ENCODE measurements at places on chromosomes 5 and 9.

DNA sequence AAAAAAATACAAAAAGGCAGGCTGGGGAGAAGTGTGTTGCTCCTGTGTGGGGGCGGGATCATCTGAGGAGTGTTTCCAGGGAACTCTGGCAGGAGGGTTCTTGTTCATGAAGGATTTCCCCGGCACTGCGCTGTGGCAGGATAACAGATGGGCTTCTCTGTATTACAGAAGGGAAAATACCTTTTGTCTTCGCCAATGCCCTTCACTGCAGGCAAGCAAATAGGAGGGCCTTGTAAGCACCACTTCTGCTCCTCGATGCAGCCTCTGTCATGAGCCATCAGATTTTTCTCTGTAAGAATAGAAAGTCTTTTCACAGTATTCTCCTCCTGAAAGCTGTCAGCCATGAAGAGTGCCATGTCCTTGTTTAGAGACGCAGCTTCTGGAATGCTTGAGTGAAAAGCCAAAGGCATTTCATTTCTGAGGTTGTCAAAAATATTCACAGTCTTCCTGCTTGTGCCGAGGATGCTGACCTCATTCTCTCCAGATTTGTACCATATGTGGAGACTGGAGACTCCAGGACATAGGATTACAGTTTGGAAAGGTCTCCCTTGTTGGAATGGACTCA, 294.0 kb downstream of the YTHDC2 start:
- no peak for DNase-seq

- no peak for DNase-seq
Measured at GRCh38 chr5:170651604-170652277, 131.8 kb upstream of the GABRP start.

- no peak for DNase-seq
Measured at GRCh38 chr9:108053555-108054061, 564.0 kb upstream of the KLF4 start.

DNA sequence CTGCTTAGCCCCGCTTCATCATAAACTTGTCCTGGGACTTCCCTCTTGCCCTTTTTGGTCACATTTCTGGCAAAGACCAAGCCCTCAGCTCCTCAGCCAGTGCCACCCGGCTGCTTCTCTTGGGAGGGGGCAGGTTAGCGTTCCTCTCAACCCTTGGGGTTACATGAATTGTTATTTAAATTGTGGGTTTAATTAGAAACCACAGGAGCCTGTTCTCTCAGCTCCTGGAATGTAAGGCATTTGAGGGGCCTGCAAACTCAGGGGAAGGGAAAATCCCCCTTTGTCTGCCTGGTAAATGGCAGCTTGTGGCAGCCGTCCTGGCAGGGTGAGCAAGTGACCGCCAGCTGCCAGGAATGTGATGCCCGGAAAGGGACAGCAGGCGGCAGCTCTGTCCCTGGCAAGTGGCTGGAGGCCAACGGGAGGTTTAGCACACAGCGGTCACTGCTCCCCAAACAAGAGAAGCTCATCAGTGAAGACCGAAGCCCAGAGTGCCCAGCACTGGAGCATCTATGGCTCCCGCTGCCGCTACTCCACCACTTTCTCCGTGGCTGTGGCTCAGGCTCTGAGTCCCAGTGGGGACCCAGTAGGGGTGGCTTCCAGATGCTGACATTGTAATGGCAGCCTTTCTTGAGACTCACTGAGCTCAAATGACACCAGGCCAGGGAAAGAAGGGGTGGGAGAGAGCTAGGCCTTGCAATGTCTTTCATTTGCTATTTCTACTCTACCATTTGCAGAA, 51.7 kb downstream of the SHB start:
- no peak for DNase-seq

DNA sequence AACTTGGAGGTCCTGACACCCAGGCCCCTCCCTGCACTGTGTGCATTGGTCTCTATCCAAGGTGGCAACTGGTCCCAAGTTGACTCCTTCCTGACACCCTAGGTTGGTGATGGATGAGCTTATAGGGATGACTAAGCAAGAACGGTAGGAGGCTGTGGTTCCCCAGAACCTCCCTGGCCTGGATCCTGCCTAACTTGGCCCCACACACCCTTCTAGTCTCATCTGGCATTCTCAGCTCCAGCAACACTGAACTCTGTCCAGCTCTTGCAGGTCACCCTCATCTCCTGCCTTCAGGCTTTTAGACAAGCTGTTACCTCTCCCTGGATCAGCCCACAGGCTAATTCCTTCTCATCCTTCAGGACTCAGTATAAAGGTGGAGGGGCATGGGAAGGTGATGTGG, 16.5 kb downstream of the AQP3 start:
- DNase-seq: no peak

DNA sequence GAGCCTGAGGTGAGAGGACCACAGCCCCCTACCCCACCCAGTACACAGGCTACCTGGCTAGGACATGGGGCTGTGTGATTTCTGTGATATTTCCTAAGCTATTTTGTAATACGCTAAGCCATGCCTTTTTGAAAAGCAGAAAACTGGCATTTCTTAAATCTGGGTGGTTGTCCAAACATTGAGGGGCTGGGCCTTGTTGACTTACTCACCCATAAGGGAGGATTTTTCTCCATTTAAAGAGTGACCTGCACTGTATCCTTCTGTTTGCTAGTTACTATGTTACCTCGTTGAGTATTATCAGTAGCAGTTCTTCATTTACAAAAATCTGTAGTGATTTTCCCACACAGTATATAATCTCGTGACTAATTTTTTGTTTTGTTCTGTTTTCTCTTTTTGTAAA, 117.5 kb upstream of the OTULINL start:
- no peak for DNase-seq

- DNase-seq: no peak
Measured at GRCh38 chr5:54242297-54242696, 68.1 kb downstream of the ARL15 start.

DNA sequence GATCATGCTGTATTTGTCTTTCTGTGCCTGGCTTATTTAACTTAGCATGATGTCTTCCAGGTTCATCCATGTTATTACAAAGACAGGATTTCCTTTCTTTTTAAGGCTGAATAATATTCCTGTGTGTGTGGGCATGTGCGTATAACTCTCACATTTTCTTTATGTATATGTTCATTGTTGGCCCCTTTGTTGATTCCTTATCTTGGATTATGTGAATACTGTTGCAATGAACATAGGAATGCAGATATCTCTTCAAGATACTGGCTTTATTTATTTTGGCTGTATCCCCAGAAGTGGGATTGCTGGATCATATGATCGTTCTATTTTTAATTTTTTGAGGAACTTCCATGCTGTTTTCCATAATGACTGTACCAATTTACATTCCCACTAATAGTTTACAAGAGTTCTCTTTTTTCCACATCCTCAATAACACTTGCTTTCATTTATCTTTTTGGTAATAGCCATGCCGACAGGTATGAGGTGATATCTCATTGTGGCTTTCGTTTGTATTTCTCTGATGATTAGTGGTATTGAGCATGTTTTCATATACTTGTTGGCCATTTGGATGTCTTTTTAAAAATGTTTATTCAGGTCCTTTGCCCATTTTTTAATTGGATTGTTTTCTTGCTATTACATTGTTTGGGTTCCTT, 38.0 kb downstream of the CREBRF start:
- DNase-seq: no peak

DNA sequence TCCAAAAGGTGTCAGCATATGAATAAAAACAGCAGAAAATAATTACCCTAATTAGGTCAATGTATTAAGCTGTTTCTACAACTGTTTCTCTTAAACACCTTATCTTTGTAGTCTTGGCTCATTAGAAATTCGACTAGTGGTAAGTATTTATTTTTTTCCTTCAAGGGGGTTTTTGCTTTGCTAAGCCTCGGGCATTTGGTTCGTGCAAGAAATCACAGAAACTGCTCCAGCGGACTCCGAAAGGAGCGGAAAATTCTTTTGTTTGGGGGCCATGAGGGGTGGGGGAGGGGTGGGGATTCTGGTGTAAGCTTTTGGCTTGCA, 757 bp downstream of the ZBED3 start:
- no peak for DNase-seq

GRCh38 chr9:87382900-87383299, 114.8 kb upstream of the DAPK1 start:
- DNase-seq: no peak

DNA sequence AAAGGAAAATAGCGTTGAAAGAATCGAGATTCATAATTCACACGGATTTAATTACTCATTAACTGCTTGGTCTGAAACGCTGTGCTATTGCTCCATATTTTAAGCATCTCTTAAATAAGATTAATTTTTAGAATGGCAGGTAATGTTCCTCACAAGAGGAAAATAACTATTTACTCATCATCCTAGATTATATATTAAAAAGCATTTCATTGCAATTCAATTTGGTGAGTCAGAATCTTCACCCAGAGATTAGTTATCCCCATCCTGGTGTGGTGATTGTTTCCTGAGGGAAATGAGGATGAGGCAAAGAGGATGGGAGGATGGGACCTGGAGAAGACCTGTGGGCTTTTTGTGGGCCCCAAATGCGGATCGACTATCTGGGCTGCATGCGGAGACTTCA, 145.5 kb upstream of the MAP1B start:
- DNase-seq: no peak

GRCh38 chr5:140267201-140267540, 35.7 kb downstream of the PFDN1 start:
- no peak for DNase-seq

DNA sequence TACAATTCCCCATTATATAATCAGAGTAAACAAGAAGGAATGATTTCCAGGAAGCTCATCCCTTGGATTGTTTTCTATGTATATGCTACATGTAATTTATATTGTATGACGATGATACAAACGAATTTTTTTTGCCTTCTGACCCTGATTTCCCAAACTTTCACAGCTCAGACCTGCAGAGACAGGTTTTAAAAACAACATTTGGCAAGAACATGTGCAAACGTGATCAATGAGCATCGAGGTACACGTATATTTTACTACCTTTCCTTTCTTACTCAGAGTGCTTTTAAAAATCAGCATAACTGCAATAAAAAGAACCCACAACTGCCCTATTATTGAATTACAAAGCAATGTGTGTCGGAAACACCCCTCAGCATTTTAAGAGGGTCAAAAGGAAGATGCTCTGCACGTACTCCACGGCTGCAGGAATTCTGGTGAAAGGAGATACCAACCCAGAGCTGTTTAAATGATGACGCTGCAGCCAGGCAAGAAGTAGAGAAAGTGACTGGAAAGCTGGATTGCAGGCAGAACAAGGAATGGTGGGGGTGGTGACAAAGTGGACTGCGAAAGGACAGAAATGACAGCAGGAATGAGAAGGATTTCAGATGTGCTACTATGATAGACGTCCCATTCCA, 533.5 kb downstream of the RAB3C start:
- DNase-seq: no peak

DNA sequence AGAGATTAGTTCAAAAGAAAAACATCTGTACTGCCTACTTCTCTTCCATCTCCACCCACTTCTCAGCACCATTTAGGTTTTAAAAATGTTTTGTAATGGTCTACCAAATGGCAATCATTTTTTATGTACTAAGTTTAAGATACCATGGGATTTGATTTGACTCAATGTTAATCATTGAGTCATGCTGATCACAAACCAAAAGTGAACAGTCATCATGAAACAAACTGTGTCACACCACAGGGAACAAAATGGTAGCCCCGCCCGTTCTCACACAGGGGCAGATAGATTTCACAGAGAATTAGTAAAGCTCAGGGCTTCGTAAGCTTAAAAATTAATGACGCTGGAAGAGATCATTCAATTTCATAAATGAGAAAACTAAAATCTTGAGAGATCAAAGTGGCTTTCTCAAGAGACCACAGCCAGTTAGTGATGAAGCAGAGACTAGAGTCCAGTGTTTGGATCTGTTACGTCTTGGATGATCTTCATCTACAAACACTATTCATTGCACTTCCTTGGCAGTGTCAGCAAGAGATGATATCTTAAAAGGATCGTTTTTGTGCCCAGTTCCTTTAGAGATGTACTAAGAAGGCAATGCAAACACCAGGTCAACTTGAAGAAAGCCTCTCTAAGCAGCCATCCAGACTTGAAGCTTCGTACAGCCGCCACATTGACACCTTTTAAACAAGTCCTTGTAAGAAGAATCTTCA, 33.9 kb upstream of the TRIO start:
- DNase-seq: no peak

DNA sequence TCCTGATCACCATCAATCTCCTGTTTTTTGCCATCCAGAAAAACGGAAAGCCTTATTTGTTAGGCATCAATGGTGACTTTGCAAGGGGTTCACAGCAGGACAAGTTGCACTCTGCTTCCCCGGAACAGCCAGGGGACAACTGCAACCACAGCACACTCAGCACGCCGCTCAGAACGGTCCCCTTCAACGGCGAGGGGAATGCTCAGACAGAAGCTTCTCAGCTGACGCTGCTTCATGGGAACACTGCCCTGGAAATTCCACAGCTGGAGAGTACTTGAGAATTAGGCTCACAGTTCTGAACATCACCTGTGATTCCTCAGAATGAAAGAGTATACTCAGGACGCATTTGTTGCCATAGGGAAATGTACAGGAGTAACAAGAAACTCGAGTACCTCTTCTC, 40.1 kb upstream of the PLPP6 start:
- DNase-seq: no peak

DNA sequence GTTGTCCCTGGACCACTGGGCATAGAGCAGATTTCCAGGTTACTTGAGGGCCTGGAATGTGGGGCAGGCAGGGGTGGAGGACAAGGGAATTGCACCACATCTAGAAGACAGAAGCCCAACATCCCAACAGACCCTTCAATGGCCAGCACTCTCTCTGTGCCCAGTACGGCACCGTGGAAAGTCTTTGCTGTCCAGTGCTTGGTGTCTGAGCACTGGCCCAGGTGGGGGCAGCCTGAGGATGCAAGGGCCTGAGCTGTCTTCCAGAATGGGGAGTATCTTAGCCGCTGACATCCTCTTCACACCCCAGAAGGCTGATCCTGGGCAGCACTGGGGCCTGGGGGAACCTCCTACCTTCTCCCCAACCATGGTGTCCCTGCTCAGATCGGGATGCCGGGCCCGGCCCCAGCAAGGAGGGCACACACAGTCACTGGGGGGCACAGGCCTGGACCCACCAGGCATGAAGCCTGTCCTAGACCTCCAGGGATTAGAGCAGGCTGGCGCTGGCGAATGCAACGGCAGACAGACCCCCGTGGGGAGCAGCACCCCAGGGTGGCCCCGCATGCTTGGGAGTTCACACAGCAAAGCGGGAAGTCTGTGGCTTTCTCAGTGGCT, 40.6 kb upstream of the OLFM1 start:
- no peak for DNase-seq

- no peak for DNase-seq
Measured at GRCh38 chr5:117893211-117893610, 1095.1 kb downstream of the DTWD2 start.

DNA sequence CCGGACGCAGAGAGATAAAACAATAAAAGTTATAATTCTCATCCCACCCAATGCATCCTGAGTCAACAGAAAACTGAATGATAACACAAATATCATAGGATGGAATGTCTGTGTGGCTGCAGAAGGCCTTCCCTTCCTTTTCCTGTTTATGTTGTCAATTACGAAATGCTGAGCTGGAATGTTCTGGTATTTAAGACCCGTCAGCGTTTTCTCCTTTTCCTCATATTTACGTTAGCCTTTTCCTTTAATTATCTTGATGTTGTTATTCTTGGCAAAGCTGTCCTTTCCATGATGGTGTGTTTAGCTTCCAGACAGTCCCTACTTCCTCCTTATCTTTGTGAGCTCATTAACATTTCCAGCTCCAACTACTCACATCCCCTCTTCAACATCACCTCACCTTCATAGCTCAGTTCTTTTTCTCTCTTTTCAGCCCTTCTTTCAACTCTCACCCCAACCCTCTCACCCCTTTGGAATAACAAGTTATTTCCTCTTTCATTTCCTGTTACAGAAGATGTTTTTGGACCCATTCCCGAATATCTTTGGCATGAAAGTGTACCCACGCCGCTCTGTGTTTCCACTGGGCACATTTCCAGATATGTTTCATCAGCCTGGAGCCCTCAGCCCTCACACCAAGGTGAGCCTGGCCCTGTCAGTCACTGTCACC, 221.6 kb downstream of the NR2F1-AS1 start:
- DNase-seq: no peak

GRCh38 chr5:170739446-170739845, 44.1 kb upstream of the GABRP start:
- no peak for DNase-seq

Measured in stimulated activated CD8-positive, alpha-beta memory T cell treated with anti-CD3 and anti-CD28 coated beads, Interleukin-15, amount 100 ng/mL, for 1 hour (primary cell).